ENCODE measurements at places on chromosomes 13 and 19. TPM values are rescaled to one million over a fixed set of nuclear protein-coding genes. Genes with fewer than 3 reads are reported as not detected.

GRCh38 chr13:96431044-96431581 lies 341.2 kb downstream of the HS6ST3 start:
- DNase-seq = no peak

DNA sequence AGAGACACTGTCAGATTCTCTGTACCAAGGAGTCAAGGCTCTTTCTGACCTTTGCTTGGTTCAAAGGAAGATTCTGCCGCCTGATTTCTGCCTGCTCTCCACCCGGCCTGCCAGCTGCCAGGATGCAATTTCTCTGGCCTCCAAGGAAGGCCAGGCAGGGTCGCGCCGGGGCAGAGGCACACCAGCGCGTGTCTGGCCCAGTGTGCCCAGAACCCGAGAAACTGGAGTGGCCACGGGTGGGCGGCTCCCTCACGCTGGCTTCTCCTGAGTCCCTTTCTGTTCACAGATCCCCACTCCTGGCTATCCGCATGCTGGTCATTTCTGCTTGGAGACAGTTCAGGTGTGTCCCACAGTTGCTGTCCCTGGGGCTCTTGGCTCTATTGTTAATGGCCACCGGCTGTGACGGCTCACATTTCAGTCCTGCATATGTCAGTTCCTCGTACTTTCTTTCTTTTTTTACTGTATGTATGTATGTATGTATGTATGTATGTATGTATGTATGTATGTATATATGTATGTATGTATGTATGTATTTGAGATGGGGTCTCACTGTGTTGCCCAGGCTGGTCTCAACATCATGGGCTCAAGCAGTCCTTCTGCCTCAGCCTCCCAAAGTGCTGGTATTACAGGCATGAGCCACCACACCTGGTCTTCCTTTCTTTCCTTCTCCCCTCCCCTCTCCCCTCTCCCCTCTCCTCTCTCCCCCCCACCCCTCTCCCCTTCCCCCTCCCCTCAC lies 16.9 kb downstream of the TMPRSS9 start:
- no peak for DNase-seq

- DNase-seq = no peak
Observed at GRCh38 chr13:114194853-114195252, 15.8 kb downstream of the CFAP97D2 start.

DNA sequence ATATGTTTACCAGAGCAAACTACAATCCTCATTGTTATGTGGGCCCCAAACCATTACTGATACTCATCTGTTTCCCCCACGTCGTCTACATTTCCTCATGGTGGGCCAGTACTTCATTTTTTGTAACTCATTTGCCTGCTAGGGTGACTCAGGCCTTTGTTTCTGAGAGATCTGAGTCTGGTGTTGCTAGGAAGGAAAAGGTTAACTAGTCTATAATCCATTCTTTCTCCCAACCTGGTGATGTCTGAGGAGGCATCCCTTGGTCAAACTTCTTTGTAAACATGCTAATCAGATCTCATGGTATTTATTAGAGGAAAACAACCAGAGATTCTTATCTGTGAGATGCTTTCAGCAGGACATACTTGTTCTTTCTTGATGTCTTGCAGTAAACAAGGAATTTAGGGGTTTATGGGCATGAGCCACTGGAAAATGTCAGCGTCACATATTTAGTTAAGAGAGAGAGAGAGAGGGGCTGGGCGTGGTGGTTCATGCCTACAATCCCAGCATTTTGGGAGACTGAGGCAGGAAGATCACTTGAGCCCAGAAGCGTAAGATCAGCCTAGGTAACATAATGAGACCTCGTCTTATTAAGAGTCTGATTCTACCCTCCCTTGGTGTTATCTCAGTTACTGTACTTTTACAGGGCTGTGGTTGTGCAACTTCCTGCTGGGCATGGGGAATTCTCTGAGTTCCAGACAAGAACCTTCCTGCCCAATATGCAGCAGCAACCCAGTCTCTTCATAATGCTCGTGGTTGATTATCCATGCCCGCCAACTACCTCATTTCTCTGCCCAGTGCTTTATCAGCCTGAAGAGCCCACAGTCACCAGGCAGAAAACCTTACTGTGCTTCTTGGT lies 9.7 kb upstream of the DPRX start:
- no peak for DNase-seq

DNA sequence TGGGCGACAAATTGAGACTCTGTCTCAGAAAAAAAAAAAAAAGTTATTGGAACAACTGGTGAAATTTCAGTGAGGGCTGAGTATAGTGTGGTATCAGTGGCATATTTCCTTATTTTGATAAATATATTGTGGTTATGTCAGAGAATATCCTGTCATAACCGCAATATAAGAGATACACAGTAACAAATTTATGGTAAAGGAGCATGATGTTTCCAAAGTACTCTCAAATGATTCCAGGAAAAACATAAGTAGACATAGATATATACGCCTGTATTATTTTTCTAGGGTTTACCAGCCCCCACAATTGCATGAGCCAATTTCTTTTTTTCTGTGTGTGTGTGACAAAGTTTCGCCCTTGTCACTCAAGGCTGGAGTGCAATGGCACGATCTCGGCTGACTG lies 5.7 kb upstream of the C5AR1 start:
- no peak for DNase-seq

GRCh38 chr19:5514001-5514400 lies 53.8 kb downstream of the TINCR start:
- DNase-seq = no peak

DNA sequence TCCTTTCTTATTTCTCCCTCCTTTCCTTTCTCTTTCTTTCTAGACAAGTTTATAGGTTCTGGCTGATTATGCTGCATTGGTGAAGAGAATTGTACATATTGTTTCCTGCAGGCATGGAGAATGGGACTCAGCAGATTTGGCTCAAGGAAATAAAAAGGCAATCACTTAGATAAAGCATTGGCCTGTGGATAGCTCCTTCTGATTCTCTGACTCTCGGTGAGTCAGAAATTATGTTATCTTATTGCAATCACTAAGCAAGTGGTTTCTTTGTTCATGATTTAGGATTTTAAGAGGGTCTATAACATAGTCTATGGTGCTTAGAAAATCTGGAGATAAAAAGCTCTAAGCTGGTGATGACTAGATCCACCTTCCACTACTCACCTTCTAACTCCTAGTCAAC lies 54.0 kb upstream of the POSTN start:
- DNase-seq = no peak

DNA sequence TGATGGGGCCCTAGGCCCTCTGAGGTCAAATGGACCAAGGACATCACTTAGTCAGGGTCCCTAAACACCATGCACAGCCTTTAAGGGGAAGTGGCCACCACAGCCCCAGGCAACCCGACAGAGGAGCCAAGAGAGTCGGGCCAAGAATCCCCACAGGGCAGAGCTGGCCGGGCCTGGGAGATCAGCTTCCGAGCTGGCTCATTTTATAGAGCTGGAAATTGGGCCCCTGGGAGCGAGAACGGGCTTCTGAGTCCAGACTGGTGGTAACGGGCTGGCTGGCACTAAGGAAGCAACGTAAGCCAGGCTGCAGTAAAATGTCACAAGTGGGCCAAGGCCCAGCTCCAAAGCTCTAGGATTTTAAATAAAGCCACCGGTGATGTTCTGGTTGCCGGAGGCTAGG lies 51.1 kb downstream of the HSPH1 start:
- DNase-seq = no peak

DNA sequence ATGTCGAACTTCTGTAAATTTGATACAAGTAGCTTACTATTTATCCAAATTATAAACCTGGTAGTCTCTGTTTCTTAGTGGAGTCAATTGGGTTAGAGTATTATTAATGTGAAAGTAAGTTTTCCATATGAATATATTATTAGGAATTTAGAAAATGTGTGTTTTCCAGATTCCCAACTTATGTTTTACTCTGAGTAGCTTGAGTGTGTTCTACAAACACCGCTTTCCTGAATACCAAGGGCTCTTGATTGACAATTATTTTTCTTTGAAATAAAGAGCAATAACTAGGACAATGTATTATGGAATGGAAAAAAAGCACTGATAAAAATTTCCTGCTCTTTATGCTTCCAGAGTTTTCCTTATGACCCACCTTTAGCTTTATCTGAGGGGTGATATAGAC lies 233.6 kb downstream of the POSTN start:
- no peak for DNase-seq

Gene ZNF177
- 8.2 TPM for total RNA-seq

Gene DLEU7
- 17.9 TPM for total RNA-seq

Gene FGF21
- not detected for total RNA-seq

Measured in frontal cortex (tissue), 4 donors.